Dermis microvascular lymphatic vessel endothelial cell (primary cell): ENCODE measurements at places on chromosomes 11 and 22. TPM values are rescaled to one million over a fixed set of nuclear protein-coding genes. Genes with fewer than 3 reads are reported as not detected.

GRCh38 chr22:37749831-37750595 is 53.2 kb downstream of the TRIOBP start:
- DNase-seq = peak; percentile 36

DNA sequence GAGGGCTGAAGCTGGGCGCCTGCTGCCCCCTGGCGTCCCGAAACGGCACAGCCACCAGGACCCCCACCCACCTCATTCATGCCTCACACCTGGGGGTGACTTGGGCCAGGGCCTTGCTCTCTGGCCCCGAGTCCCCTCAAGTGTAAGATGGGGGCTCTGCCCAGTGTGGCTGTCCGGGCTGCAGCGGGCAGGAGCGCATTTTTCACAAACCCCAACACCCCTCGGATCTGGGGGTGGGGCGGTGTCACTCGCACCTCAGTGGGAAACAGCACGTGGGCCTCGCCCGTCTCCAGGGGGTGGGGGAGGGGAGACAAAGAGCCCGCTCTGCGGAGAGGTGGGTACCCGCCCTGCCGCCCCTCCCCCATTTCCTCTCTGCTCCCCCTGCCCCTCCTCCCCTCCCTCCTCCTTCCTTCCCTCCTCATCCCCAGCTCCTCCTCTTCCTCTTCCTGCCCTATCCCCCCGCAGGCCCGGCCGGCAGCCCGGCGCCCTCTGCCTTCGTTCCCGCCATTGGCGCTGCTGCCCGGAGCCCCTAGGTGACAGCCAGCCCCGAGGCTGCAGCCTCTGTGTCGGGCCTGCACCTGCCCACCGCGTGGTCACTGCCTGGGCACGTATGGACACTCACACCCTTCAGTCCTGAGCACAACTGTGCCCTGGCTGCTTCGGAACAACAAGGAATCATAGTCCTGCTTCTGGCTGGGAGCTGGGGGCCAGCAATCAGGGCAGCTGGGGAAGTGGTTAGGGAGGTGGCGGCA is 6.8 kb upstream of the CDKN1C start:
- DNase-seq = peak; percentile 22

Gene SDHD
- 179 and 235 TPM in 2 replicates for total RNA-seq

Gene RBFOX2
- 95.8 and 99.2 TPM in 2 replicates for total RNA-seq

Gene OR52J3
- not detected in 2 replicates for total RNA-seq
